ENCODE measurements at places on chromosomes 4 and X. TPM values are rescaled to one million over a fixed set of nuclear protein-coding genes. Genes with fewer than 3 reads are reported as not detected.

Gene QRFPR
- not detected for total RNA-seq

Gene PLXNB3
- 3.7 TPM for total RNA-seq

Gene MRPL1
- 24.1 TPM for total RNA-seq

Gene TRIM61
- total RNA-seq, result not detected

Gene RELL1
- 4.8 TPM for total RNA-seq

Measured in A549 treated with CpdA at 1 μM for 4 hours (cell line).